C1 segment of cervical spinal cord (tissue), 14 donors: ENCODE measurements at places on chromosomes 1 and 21.

DNA sequence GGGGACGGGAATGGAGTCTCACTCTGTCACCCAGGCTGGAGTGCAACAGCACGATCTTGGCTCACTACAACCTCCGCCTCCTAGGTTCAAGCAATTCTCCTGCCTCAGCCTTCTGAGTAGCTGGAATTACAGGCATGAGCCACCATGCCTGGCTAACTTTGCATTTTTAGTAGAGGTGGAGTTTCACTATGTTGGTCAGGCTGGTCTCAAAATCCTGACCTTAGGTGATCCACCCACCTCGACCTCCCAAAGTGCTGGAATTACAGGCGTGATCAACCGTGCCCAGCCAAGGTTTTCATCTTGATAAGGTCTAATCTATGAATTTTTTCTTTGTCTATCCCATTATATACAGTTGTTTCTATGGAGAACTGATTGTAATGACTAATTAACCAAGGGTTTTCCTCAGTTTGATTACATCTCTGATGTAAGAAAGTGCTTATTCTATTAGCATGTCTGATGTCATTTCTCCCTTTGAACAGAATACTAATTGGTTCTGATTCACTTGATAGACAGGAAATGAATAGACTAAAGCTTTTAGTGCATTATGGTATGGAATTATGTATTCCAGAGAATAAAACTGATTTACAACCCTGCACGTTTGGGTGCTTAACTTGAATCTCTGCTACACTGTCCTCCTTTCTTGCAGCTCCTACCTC lies 11.9 kb downstream of the PACC1 start:
- no peak for DNase-seq

- no peak for DNase-seq
These were observed 485.9 kb downstream of the LMO4 start for GRCh38 chr1:87814573-87814972.

DNA sequence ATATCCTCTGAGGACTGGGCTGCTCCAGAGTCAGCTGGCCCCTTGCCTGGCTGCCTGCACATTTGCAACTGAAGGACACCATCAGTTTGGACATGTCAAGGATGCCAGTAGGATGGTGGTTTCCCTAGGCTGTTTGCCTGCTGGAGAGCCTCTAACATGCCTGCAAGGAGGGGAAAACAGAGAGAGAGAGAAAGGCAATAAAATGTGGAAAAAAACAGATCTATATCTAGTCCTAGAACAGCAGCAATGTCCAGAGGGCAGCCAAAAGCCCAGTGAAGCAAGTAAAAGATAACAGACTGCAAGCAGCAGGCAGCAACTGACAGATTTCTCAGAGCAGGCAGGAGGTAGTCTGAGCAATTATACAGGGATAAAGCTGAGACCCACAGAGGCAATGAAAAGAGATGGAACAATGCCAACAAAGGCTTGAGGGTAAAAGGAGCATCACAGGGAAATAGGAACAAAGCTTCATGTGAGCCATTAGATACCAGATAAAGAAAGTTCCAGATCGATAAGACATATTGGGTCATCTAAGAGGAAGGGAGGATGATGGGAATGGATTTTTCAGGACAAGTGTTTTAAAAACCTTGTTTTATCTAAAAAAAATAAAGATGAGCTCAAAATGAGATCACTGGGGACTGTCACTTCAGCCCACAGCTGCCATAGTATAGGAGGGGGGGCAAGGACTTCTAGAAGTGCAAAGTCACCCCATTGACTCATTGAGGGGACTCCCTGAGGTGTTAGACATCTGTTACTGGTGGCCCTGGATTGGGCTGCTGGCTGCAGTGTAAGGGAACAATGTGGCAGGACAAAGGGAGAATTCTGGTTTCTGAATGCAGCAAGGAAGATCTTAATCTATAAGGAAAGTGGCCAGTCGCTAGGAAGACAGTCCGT lies 38.6 kb upstream of the GADD45A start:
- peak; percentile 29 for DNase-seq

DNA sequence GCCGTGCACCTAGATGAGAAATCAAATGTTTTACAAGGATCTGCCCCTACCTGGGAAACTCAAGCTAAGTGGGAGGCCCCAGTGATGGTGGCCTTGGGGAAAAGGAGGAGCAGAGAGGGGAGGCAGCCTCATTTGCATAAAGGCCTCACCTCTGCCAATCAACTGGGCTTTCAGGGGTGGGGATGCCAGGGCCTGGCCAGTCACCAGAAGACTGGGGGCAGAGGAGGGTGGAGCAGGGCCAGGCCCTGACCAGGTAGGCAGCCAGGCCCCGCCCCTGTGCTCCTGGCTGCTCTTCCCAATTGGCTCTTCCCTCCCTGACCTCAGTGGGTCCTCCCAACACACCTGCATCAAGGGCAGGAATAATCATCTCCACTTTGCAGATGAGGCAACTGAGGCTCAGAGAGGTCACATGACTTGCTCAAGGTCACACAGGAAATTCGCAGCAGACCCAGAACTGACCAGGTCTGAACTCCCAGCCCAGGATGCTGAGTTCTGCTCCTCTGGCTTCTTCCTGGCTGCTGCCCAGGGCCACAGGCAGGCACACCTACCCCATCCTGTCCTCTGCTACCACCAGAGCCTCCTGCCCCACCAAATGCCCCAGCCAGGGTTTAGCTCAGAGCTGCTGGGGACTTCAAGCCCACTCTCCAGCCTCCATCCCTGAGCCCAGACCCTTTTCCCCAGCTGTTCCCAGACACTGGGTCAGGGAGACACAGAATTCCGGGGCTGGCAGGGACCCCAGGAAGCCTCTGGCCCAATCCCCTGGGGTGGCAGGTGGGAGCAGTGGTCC lies 677.9 kb downstream of the MATN1 start:
- no peak for DNase-seq

GRCh38 chr1:47824716-47825115 lies 172.5 kb downstream of the TRABD2B start:
- no peak for DNase-seq

GRCh38 chr1:80251591-80251990 lies 1245.1 kb upstream of the ADGRL4 start:
- no peak for DNase-seq

GRCh38 chr1:95383111-95383510 lies 149.1 kb downstream of the RWDD3 start:
- no peak for DNase-seq

- DNase-seq: no peak
These were observed 30.4 kb downstream of the KCNN3 start for GRCh38 chr1:154839691-154840090.

DNA sequence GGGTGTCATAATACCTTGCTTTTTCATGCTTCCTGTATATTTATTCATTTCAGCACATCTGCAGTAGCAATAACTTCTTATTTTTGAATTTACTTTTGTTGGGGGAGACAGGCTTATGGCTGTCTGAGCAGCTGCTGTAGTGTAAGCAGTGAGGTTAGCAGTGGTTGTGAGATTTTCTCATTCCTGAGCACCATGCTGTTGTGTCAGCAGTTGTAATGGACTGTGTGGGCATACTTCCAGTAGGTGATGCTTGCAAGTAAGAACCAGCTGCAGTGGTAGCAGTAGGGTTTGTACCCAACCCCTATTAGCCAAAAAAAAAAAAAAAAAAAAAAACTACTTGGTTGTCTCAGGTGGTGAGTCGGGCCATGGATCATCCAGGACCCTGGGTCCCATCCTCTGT lies 311.6 kb downstream of the NUF2 start:
- no peak for DNase-seq

DNA sequence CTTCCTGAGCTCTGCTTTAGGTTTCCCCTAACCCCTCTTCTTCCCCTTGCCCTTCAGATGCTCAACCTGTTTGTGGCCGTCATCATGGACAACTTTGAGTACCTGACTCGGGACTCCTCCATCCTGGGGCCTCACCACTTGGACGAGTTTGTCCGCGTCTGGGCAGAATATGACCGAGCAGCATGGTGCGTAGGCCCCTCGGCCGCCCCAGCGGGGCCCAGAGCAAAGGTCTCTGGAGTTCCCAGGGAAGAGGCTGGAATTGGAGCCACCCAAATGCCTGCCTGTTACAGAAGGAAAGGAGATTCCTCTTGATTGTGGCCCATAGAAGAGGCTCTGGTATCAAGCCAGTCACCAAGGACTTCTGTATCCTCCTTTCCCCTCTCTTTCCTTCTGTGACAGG lies 285.5 kb downstream of the ZNF648 start:
- DNase-seq: no peak

DNA sequence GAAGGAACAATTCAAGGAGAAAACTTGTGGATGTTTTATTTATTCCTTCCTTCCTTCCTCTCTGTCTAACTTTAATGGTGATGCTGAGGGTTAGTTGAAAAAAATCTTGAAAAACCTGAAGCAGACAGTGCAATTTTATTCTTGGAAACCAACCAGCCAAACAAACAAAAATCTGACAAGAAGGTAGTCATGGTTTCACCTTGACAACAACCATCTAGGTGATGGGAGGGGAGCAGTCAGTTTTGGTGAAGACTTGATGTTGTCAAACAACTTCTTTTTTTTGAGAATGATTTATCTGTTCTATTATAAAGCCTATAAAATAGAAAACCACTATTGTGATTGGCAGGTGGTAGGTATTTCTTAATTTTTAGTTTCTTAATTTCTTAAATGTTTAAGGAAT lies 92.4 kb upstream of the GPR88 start:
- no peak for DNase-seq

DNA sequence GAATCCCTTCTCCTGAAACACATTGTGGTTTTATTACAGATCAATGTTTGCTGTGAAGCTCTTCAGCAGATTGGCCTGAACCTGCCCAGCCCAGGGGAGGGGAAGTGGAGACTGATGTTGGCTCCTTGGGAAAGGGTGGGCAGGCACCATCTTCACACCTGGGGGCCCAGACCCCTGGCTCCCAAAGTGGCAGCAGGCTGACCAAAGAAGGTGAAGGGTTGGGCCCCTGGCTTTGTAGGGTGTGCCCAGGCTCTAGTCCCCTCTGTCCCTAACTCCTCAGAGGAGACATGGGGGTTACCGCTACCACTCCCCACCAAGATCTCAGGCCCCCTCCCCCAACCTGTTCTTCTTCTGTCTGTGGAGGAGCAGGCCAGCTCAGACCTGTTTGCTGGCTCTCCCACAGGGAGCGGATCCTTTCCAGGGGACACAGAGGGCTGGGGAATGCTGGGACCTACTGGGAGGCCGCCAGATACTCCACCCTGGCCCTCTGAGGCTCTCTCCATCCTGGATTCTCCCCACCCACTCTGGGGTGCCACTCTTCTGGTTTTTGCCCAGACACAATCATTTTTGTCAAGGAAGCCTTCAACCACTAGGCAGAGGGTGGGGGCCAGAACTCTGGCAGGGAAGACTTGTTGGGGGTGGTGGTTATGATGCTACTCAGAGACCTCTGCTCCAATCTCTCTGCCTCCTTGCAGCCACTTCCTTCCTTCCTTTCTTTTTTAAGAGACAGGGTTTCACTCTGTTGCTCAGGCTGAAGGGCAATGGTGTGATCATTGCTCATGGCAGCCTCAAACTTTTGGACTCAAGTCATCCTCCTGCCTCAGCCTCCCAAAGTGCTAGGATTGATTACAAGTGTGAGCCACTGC lies 5.0 kb upstream of the EFNA3 start:
- no peak for DNase-seq

GRCh38 chr1:34965597-34965996 lies 19.6 kb downstream of the TMEM35B start:
- no peak for DNase-seq
